ENCODE measurements at places on chromosomes 6 and 20.

- no peak for DNase-seq
Measured at GRCh38 chr6:24357336-24358218, at the start of gene DCDC2. TSS of gene DCDC2 (minus strand) at chr6:24358059. CDS start at chr6:24357750, 309 bp downstream.

DNA sequence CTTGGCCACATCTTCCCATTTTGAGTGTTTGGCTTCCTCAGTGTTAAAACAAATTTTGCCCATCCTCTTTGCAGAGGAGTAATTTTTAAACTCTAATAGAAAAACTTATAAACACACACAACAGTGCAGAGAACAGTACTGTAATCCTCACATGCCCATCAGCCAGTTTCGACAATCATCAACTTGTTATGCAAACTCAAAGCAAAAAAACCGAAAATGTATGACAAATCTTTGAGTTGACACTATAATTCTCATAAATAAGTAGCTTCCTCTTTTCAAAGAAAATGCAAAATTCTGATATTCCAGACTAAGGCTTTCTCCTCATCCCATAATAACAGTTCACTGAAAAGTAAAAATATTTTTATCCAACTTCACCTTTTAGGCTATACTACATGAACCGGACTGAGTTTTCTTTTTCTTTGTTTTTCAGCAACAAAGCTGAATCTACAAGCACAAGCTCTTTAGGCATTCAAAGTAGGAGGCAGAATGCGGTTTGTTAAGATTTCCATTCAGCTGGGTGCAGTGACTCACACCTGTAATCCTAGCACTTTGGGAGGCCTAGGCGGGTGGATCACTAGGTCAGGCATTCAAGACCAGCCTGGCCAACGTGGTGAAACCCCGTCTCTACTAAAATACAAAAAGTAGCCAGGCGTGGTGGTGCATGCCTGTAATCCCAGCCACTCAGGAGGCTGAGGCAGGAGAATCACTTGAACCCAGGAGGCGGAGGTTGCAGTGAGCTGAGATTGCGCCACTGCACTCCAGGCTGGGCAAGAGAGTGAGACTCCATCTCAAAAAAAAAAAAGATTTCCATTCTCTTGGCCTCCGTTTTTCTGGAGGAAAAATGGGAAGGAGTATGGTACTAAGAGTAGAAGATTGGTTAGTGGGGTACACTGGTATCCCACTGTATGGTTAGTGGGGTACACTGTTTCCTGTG, 74.8 kb downstream of the GCNT2 start:
- DNase-seq: no peak

GRCh38 chr6:15949982-15950381, 178.9 kb upstream of the MYLIP start:
- no peak for DNase-seq

DNA sequence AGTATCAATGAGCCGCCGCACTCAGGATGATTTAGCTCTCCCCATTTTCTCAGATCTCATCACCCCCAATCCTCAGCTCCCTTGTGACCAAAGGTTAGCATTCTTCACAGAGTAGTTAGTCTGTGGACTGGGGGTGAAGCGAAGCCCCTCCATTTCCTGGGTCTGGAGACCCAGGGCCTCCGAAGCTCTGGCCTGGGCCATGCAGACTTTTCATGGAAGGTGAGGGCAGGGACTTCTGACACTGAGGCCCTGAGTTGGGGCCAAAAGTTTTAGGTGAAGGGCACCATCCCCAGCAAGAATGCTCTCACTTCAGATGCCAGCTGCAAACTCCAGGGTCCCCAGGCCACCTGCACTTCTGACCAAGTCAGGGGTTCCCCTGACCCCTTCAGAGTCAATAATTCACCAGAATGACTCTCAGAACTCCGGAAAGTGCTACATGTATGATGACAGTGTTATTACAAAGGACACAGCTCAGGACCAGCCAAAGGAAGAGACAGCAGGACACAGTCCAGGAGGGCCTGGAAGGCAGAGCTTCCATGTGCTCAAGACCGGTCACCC, 65.7 kb upstream of the DUSP22 start:
- no peak for DNase-seq

DNA sequence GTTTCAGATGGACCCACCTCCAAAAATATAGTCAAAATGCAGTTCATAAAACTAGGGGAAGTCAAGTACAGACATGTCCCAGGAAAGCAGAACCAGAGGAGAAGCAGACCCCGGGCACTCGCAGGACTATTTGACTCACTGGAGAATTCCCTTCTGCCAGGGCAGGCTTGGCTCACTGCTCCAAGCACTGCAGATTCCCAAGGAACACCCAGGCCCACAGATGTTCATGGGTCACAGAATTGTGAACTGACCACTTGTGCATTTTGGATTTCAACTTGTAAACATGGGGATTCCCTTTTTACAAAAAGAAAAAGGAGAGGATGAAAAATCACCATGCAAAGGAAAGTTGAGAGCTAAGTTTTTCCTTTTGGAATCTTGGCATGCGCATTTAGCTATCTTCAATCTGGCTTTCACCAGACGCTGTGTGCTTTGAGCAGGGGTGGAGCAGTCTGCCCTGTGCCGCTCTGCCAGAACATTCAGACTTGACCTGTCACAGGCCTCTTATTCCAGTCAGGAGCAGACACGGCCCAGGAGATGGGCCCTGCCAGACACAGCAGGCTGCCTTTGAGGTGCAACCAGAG, 237.5 kb upstream of the TAB2 start:
- DNase-seq: no peak

GRCh38 chr20:9140162-9140760, 71.4 kb downstream of the PLCB4 start:
- DNase-seq: no peak

DNA sequence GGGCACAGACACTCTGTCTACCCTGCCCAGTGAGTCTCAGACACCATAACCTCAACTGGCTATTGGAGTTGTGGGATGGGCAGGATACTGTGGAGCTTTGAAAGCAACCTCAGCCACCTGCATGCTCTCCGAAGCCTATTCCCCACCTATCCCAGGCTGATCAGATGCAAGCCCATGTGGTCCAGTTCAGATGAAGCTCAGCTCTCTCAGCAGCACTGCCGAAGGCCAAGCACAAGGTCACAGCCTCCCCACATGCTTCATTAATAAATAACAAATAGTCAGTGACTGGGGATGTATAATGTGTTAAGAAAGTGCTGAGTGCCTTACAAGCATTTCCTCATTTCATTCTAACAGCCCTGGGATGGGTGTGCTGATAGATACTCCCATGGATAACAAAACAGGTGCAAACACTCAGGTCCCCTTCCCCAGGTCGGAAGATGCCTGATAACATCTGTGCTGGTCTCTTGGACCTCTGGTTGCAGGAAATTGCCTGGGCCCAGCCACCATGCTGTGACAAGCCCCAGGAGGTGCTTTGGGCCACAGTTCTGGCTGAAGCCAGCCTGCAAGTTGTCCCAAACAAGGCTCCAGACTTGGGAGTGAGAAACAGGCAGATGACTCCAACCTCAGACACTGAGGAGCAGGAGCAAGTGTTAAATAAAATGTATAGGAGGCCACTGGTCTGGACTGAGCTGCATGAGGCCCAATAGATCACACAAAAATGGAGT, 3.7 kb downstream of the ACSS1 start:
- DNase-seq: no peak

DNA sequence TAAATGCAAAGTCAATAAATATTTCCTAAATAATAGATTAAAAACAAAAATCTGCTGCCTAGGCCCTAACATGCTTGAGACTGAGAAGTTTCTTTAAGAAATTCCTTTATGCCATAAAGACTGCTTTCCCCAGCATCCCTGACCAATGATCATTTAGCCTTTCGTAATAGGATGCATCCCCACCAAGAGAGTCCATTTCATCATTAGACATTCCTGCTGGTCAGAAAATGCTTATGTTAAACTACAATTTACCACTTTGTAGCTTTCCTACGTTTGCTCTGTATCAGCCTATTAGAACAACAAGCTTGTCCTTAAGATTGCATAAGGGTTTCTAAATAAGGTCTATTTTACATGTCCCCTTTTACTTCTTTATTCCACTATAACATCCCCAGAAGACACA, 59.8 kb upstream of the HSF2 start:
- DNase-seq: no peak

DNA sequence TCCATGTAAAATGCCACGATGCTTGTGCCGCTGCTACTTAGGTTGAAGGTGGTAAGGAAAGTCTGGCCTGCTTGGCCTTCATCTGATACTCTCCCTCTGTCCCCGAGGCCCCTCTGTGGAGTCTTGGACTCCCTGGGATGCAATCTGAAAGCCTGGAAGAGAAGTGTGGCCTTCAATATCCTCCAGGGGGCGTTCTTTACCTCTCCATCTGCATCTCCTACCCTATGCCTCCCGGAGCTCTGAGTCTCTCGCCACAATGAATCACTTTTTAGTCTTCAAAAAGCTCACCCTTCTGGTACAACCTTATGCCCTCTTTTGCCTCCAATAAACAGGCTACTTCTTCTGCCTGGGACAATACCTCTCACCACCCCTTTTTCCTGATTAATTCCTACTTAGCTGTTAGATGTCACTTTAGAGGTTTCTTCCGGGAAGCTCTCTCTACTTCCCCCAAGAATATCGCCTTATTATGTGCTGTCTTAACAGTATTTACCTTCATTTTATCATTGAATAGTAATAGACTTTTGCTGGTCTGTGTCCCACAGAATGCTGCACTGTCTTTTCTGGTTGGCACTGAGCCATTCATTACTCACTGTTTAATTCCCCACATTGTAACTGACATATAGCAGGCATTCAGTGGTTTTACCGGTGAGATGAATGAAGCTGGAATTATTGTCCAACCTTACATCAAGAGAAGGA, 13.9 kb upstream of the ATG5 start:
- no peak for DNase-seq

GRCh38 chr20:19692685-19693119, 65.4 kb upstream of the RIN2 start:
- DNase-seq: no peak

DNA sequence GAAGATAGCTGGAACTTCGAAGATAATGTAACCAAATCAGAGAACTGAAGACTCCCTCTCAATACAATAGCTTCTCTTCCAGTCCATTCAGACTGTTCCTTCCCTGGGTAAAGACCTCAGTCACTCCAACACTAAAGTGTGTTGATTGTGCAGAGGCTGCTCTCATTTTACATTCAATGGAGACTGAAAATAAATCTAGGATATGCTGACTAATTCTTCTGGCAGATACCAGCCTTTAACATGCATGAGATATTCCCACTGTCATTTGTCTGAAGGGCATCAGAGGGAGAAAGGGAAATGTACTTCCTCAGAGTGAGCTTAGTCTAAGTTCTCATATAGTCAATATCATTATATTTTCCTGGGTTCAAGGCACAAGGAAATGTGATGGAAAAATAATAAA, 166.4 kb upstream of the IRAK1BP1 start:
- DNase-seq: no peak

DNA sequence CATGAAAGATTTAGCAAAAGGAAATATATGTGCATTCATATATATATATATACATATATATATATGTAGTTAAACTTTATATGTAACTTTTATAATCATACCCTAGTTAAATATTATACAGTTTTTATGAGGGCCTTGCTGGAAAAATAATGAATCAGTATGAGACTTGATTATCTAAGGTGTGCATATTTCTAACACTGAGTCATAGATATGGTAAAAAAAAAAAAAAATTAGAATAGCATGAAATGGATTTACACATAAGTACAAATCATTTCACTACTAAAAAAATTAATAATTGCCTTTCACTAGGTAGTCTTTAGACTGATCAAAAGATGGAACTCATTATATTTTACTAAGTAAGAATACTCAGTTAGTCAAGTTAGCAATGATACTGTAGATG, 51.3 kb upstream of the DST start:
- no peak for DNase-seq

GRCh38 chr6:27375613-27376079, 12.9 kb upstream of the ZNF391 start:
- no peak for DNase-seq

DNA sequence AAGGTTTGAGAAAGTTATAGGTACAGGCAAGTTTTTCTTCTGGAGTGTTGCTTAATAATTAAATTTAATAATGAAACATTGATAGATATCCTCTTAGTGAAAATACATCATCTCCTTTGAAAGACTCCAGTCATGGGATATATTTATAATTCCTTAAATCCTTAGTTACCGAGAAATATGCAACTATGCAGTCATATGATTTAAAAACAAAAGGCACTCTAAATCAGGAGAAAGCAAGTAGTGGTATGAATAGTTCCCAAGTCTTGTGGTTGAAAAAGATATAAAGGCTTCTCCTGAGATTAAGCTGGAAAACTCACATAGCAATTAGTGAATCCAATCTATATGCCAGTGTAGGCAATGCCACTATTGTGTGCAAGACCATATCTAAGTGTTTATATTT, 475.4 kb downstream of the EYS start:
- no peak for DNase-seq

GRCh38 chr20:1685304-1686052, 27.9 kb upstream of the SIRPG start:
- no peak for DNase-seq

DNA sequence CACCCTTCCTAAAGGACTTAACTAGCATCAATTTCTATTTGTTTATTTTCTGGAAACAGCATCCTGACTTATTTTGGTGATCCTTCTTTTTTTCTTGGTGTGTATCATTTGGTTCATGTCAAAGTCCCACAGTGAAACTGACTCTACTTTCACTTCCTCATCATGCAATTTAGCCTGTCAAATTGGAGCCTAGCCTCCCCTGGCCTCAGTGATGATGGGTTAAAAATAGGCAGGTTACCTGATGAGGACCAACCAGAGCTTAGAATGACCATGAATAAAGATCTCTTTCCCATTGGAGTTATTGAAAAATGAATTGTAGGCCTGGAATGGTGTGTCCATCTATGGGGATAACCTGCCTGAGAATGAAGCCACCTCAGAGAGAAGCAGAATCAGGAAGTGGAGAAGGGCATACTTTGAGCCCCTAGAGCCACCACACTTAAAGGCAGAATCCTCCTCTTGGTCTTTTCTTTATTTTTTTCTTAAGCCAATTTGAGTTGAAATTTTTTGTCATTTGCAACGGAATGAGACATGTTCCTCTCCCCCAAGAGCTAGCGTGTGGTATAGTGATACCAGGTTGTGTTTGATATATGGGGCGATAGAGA, 105.6 kb downstream of the BTBD3 start:
- no peak for DNase-seq

DNA sequence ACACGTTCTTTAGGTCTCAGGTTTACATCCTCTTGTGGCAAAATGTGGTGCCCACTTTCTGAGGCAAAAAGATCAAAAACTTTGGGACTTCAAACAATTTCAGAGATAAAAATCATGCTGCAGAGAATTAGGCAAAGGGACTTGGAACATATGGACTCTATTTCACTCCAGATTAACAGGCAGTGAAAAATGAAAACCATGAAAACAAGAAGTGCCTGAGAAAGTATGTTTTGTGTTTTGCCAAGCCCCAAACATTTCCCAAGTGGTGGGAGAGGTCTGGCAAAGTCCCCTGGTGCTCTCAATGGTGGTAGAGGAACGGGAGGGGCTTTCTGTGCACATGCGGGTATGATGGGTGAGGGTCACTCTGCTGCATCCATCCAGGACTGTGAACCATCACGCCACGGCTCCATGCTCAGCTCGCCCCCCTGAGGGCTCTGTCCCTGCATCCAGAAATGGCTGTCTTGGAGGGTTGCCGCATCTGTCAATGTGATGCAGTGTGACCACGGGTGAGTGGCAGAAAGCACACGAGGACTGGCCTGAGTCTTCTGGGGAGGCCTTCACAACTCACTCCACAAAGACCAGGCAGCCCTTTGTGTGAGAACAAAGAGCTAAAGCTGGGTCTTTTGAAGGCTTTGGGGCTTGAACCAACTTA, 43.2 kb upstream of the TBC1D7 start:
- DNase-seq: no peak
